ENCODE measurements at places on chromosomes 1 and 21.

GRCh38 chr1:96722161-96722922 is 758 bp downstream of the PTBP2 start:
- peak; percentile 47 for DNase-seq

- no peak for DNase-seq
Observed at GRCh38 chr1:217012659-217013058, 289.4 kb upstream of the ESRRG start.

GRCh38 chr1:49111931-49112330 is 335.2 kb upstream of the BEND5 start:
- no peak for DNase-seq

GRCh38 chr1:18058981-18059605 is 48.5 kb upstream of the IGSF21 start:
- no peak for DNase-seq

- no peak for DNase-seq
Observed at GRCh38 chr1:181647314-181648035, 164.2 kb downstream of the CACNA1E start.

- DNase-seq: no peak
Observed at GRCh38 chr1:207858806-207859205, 52.1 kb downstream of the CD34 start.

DNA sequence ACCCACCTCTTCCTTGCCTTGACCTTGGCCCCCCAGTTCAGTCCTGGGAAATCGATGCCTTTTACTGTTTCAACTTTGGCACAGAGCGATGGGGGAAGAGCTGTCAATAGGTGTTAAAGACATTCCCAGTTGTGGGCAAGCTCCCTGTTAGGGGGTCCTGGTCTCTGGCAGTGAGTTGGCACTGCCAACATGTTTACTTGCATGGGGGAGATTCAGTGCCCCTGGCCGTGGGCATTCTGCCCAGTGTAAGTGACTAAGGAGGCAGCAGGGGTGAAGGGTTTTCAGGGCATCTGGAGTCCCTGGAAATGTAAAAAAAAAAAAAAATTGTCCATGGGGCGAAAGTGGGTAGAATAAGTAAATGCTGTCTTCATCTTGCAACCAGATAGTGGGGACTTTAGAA is 407.0 kb downstream of the PTPRU start:
- DNase-seq: no peak

DNA sequence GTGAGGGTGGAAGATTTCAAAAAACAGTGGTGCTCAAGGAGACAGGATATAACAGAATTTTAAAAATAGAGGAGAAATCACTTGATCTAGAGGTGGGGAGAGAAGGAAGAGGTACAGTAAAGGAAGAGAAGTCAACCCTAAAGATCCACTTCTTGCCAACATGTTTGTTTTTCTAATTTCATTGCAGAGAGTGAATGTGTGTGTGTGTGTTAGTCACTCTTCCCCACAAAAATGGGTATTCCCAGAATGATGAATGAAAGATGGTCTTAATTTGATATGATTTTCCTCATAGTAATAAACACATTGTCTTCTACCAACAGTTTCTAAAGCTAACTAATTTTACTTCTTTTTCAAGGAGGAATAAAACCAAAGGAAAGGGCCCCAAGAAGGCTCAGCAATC is 74.2 kb upstream of the NGF start:
- no peak for DNase-seq

- DNase-seq: no peak
Observed at GRCh38 chr21:32612999-32613337, 791 bp upstream of the CFAP298 start.

GRCh38 chr1:154970631-154971340 is at the start of gene SHC1:
TSS of gene SHC1 (minus strand) at chr1:154970747. CDS start at chr1:154970526, 221 bp downstream.
- peak; percentile 29 for DNase-seq

DNA sequence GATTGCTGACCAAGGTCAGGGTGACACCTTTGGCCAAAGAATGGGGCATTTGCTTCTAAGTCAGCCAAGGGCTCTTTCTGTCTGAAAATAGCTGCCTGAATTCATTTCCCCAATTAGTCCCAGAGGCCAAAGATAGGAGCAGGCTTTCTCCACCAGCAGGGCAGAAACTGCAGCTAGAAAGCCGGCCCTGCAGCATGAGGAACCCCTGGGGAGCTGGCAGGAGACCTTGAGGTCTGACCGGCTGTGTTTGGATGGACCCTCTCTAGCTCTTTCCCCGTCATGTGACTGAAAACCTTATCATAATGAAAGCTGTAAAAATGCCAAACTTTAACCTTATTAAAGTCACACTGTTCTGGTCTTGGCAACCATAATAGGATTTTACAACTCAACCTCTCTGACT is 93.4 kb downstream of the CD58 start:
- DNase-seq: no peak

Data from activated CD4-positive, alpha-beta T cell treated with anti-CD3 and anti-CD28 coated beads for 4 hours (primary cell).